Esophagus muscularis mucosa (tissue), 4 donors: ENCODE measurements at places on chromosomes 7 and 10.

GRCh38 chr7:44057849-44058758, 7.3 kb downstream of the PGAM2 start:
- no peak for DNase-seq
- H3K36me3 ChIP-seq = peaks cover 61% of the 10 kb centered on the region
- no peak overlapping the region for H3K4me3 ChIP-seq

DNA sequence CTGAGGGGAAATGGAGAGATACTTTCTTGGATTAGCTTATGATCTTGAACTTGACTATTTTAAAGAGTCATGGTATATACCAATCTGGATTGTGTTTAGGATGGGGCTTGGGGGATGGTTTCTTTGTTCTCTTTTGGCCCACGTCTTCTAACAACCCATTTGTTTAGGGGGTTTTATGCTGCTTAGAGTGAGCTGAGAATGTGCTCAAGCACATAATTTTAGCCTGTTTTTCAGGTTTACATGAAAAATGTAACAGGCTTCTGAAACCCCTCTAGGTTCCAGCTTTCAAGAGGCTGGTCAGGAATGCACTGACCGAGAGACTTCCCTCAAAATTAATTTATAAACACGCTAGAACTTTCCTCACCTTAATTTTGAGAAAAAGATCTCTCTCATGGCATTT, 94.3 kb downstream of the AUTS2 start:
- H3K36me3 ChIP-seq = no peaks in the 10 kb centered on the region
- no peak for DNase-seq
- no peaks in the 10 kb centered on the region for H3K27me3 ChIP-seq
- peaks cover 20% of the 10 kb centered on the region for H3K4me1 ChIP-seq

DNA sequence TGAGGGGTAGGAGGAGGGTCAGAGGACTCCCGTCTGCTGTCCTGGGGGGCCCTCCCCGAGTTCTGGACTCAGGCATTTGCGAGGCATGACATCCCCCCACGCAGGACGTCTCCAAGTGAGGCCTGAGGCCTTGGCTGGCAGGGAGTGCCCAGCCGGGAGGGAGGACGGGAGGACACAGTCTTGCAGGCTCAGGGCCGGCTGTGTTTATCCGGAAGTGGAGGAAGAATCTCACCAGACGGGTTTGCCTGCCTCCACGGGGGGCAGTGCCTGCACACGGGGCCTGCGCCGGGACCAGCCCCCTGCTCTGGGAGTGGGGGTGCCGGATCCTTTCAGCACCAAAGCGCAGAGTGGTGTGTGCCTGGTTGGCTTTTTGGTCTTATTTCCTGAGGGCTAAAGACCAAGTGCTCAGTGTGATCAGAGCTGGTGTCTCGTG, 10.9 kb downstream of the PWWP2B start:
- H3K4me1 ChIP-seq = peaks cover 64% of the 10 kb centered on the region
- H3K27me3 ChIP-seq = no peaks in the 10 kb centered on the region
- H3K27ac ChIP-seq = peak overlapping the region; percentile 76

DNA sequence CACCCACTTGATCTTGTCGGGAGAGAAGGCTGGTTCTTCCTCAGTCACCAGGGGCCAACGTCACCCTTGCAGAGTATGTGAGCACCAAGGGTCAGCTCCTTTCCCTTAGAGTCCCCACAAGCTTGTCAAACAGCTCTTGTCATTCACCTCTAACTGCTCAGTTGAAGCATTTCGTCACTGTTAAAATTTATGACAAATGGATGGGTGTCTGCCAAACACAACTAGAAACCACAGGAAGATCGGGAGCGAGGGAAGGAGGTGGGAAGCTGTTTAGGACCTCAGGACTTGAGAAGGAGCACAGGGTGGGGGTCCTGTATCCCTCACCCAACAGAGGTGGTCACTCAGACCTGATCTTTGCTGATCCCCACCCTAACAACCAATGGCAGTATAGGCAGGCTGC, 373.3 kb upstream of the IGFBP3 start:
- no peaks in the 10 kb centered on the region for H3K36me3 ChIP-seq
- DNase-seq = no peak

- no peaks in the 10 kb centered on the region for H3K27me3 ChIP-seq
- no peak overlapping the region for H3K27ac ChIP-seq
- DNase-seq = no peak
- no peaks in the 10 kb centered on the region for H3K4me1 ChIP-seq
- no peaks in the 10 kb centered on the region for H3K36me3 ChIP-seq
Observed at GRCh38 chr7:95199779-95200558, 124.4 kb downstream of the PON1 start.

DNA sequence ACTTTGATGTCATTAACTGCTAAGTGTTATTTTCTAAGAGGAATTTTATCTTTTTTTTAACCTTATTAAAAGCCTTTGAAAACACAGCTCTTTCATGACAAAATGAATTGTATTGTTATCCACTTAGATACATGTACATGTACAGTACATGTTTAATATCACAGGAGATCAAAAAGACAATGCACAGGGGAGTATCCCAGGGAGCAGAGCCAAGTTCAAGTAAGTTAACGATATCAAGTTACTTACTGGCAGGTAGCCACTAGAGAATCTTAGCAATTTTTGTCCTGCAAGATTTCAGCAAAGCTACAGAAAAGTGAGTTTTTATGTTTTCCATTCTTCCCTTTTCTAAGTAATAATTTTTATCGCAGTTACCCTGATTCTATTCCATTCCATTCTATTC, 33.9 kb upstream of the ARL4A start:
- no peak for DNase-seq
- no peak overlapping the region for H3K4me3 ChIP-seq
- no peaks in the 10 kb centered on the region for H3K36me3 ChIP-seq
- no peak overlapping the region for H3K27ac ChIP-seq
- no peaks in the 10 kb centered on the region for H3K4me1 ChIP-seq

GRCh38 chr7:2864204-2864985, 20.3 kb upstream of the GNA12 start:
- no peaks in the 10 kb centered on the region for H3K36me3 ChIP-seq
- no peak for DNase-seq
- H3K4me1 ChIP-seq = peaks cover 31% of the 10 kb centered on the region
- peak overlapping the region; percentile 8 for H3K4me3 ChIP-seq
- H3K27me3 ChIP-seq = no peaks in the 10 kb centered on the region
- peak overlapping the region; percentile 81 for H3K27ac ChIP-seq

GRCh38 chr7:128053023-128053422, 21.8 kb upstream of the LRRC4 start:
- peaks cover 5% of the 10 kb centered on the region for H3K4me1 ChIP-seq
- DNase-seq = no peak
- no peak overlapping the region for H3K4me3 ChIP-seq
- H3K36me3 ChIP-seq = no peaks in the 10 kb centered on the region

GRCh38 chr10:61170594-61170993, 226.6 kb upstream of the RHOBTB1 start:
- no peak for DNase-seq
- no peak overlapping the region for H3K27ac ChIP-seq
- no peaks in the 10 kb centered on the region for H3K36me3 ChIP-seq
- H3K27me3 ChIP-seq = no peaks in the 10 kb centered on the region
- H3K4me3 ChIP-seq = no peak overlapping the region
